ENCODE measurements at places on chromosomes 12 and 14.

DNA sequence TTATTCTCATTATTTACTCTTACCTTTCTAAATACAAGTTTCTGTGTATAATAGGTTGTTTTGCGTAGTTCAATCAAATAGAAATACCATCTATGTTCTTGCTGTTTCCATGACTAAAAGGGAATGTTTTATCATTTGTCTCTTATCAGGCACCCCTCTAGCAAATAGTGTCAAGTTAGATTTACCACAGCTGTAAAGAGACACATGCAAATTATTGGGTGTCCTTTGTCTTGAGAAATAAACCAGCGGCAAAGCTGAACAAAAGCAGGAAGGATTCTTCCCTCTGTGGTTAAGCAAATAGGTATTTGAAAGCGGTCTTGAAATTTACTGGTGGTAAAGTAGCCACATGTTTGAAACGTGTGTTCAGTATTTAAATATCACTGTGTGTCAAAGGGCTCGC is 405.9 kb downstream of the TMTC2 start:
- DNase-seq, result no peak

DNA sequence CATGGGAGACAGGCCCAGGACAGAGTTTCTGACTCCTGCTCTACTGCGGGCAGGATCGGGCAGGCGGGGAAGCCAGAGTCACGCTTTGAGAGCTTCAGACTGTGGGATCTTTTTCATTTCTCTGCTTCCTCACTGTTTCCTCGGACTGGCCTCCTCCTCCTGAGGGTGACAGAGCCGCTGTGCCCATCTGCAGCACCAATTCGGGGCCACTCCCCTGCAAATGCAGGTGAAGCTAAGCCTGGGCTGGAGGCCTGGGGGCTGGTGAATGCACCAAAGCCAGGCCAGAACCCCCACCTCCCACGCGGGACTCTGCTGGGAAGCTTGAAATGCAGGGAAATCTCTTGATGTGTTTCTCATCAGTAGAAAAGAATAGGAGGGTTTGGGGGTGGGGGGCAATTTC is 77.5 kb downstream of the FOXN3 start:
- no peak for DNase-seq

- DNase-seq, result no peak
These were observed 249.1 kb downstream of the ADGRD1 start for GRCh38 chr12:131202592-131203378.

DNA sequence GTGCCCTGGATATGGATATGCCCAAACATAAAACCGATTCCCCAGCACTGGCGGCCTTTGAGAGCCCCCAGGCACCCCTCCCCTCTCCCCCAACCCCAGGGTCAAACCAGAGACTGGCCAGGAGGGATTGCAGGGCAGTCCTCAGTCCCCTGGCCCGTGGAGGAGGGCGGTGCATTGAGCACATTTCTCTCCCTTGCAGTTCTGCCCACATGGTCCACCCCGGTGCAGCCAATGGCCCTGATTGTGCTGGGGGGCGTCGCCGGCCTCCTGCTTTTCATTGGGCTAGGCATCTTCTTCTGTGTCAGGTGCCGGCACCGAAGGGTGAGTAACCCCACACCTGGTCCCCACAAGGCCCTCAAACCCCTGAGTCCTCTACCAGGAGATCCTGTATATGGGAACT is 3.4 kb upstream of the GPR162 start:
- no peak for DNase-seq

DNA sequence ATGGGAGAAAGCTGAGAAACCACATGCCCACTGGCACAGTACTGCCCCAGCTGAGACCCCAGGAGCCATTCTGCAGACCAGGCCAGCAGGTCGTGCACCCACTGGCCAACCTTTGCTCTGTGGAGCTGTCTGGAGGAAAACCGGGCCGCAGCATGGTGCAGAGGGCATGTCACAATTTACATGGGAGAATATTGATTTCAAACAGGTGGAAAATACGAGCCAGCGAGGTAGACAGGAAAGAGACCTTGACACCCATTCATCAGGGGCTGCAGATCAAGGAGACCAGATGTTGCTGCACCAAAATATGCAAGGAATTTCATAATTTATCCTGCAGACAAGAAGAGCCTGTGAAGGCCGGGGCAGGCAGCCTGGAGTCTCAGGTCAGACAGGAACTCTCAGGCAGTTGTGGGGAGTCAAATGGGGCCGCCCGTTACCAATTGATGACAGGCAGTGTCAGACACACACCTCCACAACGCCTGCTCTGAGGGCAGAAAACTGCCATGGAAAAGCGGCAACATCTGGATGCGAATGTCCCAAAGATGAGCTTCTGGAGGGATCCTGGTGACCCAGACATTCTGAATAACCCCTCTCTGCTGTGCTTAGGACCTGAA is 74.6 kb upstream of the BCL11B start:
- no peak for DNase-seq

GRCh38 chr12:96121271-96121711 is 72.9 kb upstream of the ELK3 start:
- DNase-seq, result no peak

DNA sequence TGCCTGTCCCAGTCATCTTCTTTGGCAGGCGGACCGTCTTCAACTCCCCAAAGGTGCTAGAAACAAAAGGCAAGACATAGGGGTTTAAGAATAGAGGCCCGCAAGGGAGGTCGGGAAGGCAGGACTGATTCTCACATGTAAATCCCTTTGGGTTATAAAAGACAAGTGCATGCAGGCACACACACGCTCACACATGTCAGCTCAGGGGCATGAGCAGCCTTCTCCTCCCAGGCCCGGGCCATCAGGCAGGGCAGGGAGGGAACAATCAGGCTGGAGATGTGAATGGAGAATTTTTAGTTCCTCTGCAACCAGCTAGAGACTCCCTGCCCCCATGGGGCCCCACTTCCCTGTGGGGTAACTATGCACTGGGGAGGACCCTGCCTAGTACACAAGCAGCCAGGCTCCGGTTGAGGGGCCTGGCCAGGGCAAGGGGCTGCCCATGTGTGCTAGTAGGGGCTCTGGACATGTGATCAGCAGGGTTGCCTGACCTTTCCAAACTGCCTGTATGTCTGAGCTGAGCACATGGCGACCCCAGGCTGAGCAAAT is 107.2 kb downstream of the RBM19 start:
- DNase-seq, result no peak

- DNase-seq, result no peak
These were observed 237.1 kb downstream of the MED13L start for GRCh38 chr12:116040402-116040801.

GRCh38 chr12:110091136-110091711 is 32.9 kb upstream of the IFT81 start:
- no peak for DNase-seq

DNA sequence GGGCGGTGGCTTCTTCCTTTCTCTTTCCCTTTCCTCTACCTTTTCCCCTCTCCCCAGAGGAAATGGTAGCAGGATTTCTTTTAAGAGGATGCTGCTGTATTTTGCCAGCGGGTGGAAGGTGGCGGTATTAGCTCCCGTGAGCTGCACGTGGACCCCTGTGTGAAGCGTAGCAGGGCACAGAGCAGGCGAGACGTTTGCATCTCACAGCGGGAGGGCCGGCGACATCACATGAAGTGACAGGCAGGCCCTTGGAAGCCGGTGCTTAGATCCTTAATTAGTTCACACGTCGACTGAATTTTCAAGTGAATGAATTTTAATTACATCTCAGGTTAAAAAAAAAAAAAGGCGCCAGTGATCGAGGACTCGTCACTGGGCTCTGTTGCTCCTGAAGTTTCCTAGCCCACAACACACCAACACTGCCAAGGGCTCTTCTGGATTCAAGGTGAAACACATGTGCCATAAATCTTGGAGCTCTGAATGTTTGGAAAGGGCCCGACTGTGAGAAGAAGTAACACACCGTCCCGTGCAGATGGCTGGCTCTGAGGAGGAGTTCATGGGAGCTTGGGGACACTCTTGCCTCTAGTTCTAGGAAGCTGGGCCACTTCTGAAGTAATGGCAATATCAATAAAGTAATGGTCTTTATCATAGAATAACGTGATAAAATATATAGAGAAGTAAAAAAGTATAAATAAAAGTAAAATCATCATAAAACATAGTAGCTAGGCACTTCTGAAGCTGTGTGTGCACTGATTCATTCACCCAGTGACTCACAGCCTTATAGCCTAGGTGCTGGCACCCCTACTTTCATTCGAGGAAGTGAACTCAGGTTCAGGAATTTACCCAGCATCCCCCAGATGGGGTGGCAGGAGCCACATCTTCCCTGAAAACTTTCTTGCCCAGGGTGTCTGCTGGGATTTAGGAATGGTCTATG is 75.3 kb downstream of the AACS start:
- DNase-seq, result no peak

GRCh38 chr14:20719777-20720176 is 25.9 kb upstream of the EDDM3A start:
- no peak for DNase-seq

DNA sequence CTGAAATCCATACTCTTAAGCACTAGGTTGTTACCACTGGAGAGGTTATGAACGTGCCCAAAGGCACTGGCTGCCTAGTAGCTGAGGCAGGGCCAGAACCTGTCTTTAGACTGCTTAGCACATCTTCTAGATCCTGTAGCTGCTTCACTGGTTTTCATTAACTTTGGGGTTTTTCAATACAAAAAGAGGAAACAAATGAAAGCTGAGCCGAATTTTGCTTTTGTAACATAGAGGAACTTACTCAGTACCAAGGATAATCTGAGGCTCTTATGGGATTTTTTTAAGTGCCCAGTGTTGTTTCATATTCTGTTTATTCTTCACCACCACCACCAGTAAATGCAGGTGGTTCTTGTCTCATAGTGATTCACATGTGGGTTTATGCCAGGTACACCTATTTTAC is 396.1 kb downstream of the RAD51B start:
- no peak for DNase-seq

DNA sequence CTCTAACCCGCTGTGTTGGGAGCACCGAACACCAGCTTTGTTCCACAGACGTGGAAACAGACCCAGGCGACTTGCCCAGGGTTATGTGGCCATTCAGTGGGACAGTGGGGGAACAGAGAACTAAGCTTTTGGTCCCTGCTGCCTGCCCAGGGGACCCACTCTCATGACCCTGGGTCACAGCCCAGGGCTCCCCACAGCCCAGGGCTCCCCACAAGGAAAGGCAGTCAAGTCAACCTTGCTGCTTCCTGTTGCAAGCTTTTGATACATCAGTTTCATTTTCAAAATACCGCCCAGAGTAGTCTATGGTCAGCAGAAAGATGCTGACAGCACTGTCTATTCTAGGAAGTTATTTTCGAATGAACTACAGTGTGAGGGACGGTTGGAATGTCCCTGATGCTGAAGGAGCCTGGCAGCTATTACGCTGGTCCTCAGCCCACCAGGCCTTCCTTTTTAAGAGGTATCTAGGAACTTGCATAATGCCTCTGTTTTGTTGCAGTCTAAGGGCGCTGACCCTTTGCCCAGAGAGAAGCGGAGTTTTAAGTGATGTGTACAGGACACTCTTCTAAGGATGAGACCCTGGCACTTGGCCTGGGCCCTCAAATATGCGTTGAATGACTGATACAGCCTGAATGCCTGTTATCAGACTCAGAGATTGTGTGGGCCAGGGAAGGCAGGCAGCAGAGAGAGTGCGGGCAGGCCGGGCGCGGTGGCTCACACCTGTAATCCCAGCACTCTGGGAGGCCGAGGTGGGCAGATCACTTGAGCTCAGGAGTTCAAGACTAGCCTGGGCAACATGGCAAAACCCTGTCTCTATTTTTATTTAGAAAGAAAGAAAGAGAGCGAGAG is 12.6 kb upstream of the TTC7B start:
- DNase-seq, result no peak

DNA sequence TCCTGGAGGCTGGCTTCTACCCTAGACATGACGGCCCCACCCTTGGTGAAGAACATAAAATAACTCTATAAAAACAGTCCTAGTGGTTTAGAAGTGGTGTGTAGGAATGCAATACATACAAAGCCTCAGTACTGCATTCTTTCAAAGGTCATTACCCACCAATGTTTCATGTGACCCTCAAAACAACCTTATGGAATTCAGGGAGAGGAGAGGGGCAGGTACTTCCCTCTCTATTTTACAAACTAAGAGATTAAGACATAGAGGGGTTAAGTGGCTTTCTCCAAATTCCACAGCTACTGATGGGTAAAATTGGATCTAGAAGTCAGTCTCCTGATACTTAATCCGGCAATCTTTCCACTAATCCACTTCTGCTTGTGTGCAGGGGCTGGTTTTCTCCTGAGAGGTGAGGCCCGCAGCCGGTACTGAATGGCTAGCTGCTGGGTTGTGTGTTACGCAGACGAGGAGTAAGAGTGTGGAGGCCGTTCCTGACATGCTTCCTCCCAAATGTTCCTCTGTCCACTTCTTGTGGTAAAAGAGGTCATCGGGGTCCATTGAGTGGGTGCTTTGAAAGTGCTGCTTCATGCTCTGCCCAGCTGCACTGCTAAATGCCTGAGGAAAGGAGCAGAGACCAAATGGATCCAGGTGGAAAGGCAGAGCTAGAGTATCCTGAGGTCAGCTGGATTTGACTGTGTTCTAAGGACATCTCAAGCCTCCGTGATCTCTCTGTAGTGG is 16.2 kb downstream of the SLC7A8 start:
- no peak for DNase-seq

- DNase-seq, result no peak
These were observed 380.0 kb downstream of the DIO2 start for GRCh38 chr14:79831195-79831892.
